ENCODE measurements at places on chromosomes 4 and X.

DNA sequence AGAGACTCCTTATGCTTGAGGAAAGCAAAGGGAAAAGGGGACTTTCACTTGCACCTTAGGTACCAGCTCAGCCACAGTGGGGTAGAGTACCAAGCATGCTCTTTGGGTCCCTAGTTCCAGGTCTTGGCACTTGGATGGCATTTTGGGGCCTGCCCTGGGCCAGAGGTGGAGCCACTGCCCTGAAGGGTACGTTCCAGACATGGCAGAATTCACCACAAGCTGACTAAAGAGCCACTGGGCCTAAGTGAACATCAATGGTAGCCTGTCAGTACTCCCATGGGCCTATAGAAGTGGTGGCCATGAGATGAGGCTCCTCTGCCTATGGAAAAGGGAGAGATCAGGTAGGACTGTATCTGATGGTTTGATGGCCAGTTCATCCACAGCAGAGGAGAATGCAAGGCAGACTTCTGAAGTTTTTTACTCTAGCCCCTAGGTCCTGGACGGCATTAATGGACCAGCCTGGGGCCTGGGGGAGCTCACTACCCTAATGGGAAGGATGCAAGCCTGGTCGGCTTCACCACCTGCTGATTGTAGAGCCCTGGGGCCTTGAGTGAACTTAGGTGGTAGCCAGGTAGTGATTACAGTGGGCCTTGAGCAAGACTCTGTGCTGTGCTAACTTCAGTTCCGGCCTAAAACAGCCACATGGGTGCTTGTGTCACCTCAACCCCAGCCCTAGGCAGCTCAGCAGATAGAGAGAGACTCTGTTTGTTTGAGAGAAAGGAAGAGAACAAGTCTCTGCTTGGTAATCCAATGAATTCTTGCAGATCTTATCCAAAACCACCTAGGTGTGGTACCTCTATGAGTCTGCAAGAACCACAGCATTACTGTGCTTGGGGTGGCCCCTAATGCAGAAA, 19.8 kb upstream of the HSFX4 start:
- DNase-seq, result no peak

- DNase-seq, result no peak
Observed at GRCh38 chr4:17134565-17134964, 236.1 kb upstream of the LDB2 start.

DNA sequence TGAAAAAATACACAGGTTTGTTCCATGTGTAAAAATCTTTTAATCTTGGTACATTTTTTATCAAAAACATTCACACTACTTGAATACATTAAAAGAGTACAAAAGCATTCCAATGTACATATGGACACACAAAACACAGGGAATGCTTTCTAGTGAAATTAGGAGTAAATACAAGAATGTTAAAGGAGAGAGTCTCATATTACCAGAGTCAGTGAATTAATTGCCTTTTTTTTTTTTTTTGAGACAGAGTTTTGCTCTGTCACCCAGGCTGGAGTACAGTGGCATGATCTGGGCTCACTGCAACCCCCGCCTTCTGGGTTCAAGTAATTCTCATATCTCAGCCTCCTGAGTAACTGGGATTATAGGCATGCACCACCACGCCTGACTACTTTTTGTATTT, 17.0 kb downstream of the XIAP start:
- no peak for DNase-seq

DNA sequence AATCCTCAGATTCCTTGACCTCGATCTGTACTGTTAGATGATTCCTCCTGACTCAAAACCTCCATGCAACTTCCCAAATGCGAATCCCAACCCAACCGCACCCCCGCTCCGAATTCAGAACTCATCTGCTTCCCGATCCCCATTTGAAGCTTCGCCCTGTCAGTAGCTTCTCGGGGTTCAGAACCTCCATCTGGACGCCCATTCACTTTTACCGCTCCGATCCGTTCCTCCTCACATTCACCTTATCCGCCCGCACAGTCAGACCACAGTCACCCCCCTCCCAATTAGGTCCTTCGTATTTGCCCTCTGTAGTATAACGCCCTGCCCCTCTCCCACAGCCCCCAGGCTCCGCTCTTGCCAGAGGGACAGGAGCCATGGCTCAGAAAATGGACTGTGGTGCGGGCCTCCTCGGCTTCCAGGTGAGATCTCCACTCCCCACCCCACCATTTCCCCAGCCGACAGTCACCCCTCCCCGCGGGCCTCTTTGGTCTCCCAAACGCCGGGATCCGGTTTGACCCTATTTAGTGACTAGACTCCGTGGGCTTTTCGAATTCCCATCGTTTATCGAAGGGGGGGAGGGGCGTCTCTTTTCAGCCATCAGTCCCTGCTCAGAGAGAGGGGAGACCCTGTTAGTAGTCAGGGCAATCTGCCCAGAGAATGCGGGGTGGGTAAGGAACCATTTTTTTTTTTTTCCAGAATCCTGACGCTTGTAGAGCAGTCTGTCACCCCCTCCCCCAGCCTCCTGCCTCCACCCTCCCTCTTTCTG, 691 bp downstream of the MAGED1 start:
- DNase-seq, result no peak

DNA sequence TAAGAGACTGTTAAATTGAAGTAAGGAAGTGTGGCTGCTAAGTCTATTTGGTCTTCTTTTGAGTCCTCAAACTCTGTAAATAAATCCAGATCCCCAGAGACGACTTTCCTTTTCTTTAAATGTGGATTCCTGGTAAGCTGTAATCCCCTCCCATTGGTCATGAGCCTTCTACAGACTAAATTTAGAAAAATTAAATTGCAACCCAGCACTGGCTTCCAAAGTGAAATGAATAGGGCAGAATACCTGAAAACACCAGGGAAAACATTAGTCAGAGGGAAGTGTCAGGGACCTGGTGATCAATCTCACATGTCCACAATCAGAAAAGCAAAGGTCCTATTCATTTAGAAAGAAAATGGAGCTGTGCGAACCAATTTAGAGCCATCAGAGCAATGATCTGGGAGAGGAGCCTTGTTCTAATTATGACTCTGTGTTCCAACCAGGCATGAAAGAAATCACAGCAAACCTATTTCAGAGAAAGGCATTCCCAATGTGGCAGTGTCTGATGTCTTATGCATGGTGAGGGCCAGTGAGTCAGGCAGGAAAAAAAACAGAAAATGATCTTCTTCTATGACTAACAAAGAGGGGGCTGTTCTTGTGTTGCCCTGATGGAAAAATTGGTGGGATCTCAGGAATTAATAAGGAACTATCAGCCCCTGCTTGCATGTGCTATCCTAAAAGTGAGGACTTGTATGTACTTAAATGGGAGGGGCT, 19.8 kb upstream of the CCDC149 start:
- DNase-seq, result no peak

- DNase-seq, result no peak
Observed at GRCh38 chr4:94621491-94622080, 136.2 kb upstream of the BMPR1B start.

GRCh38 chrX:123271902-123272301, 87.8 kb downstream of the GRIA3 start:
- DNase-seq, result no peak

GRCh38 chrX:15672881-15673280, 8.3 kb upstream of the CLTRN start:
- no peak for DNase-seq

GRCh38 chr4:73776321-73776729, 36.0 kb downstream of the CXCL8 start:
- no peak for DNase-seq

- no peak for DNase-seq
Observed at GRCh38 chr4:5932035-5932568, 39.2 kb upstream of the CRMP1 start.

- DNase-seq, result no peak
Observed at GRCh38 chr4:148203056-148203898, 238.9 kb downstream of the NR3C2 start.

DNA sequence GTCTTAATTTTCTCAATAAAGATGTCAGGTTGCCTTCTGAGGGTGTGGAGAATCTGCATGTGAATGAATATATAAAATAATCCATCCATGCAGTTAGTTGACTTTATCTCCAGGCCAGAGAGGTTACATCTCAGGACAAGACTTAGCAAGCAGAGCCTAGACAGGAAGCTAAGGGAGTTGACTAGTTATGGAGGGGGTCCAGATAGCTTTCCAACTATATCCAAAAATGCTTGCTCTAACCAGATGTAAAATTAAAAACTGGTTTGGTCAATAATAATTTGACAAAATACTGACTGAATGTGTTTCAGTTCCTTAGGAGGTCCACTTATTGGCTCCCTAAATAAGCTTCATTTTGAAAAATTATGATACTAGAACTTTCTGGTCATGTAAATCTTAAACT, 101.4 kb downstream of the PAPSS1 start:
- DNase-seq, result no peak

GRCh38 chrX:107398115-107398514, 51.3 kb upstream of the FRMPD3 start:
- no peak for DNase-seq

- DNase-seq, result no peak
Observed at GRCh38 chr4:48445704-48446103, 37.4 kb upstream of the SLC10A4 start.

- no peak for DNase-seq
Observed at GRCh38 chr4:171834640-171835039, 21.4 kb downstream of the GALNTL6 start.

- DNase-seq, result no peak
Observed at GRCh38 chr4:30245140-30245539, 475.0 kb upstream of the PCDH7 start.

GRCh38 chr4:48538358-48538757, 48.3 kb downstream of the ZAR1 start:
- DNase-seq, result no peak

DNA sequence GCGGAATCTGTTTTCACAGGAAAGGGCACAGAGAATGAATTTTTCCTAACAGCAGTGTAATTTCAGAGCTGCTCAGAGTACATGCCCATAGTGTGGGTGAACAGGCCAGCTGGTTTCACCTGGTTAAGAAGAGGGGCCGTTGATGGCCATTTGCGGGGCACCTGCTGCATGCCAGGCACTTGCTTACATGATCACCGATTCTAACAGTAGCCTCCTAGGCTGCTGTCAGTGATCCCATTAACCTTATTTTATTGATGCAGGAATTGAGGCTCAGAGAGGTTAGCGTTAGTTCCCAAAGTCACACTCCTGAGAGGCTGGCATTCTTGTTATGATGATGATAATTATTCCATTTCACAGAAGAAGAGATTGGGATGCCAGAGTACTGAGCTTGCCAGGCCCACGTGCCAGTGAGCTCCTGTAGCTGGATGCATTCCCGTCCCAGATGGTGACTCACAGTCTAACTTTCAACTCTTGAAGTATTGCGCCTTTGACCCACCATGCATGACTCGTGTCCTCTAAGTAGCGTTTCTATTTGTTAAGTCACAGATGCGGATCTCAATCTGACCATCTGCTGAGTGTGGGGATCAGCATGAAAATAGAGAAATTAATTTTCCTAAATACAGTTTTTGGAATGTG, 76.5 kb downstream of the PSAPL1 start:
- no peak for DNase-seq

- DNase-seq, result no peak
Observed at GRCh38 chr4:171891038-171891437, 77.8 kb downstream of the GALNTL6 start.

DNA sequence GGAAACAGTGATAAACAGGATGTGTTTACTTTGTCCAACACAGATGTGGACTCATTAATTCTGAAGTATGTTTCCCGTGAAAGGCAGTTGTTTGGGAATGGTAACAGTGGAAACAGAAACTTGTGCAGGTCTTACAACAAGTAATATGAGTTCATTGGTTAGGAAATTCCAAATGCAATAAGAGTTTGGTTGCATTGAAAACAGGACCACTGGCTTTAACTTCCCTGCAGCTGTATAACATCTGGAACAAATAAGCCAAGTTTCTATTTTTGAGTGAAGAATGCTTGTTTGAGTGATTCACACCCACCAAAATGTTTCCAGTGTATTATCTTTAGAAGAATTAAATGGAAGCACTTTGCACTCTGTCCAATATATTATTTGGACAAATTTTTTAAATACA, 82.4 kb upstream of the BMP3 start:
- no peak for DNase-seq

- no peak for DNase-seq
Observed at GRCh38 chr4:150072906-150073714, 5.1 kb upstream of the DCLK2 start.

- DNase-seq, result no peak
Observed at GRCh38 chr4:120156120-120156718, 89.6 kb upstream of the MAD2L1 start.

- DNase-seq, result no peak
Observed at GRCh38 chrX:111411557-111411956, 435 bp downstream of the DCX start.

GRCh38 chr4:107018344-107018735, 17.8 kb downstream of the DKK2 start:
- no peak for DNase-seq

GRCh38 chrX:45715748-45716147, 515.1 kb upstream of the DIPK2B start:
- no peak for DNase-seq

- DNase-seq, result no peak
Observed at GRCh38 chr4:157072002-157072401, 3.9 kb upstream of the GLRB start.

- DNase-seq, result no peak
Observed at GRCh38 chr4:85747882-85748491, 273.0 kb downstream of the ARHGAP24 start.

- no peak for DNase-seq
Observed at GRCh38 chr4:109444182-109444844, 10.7 kb downstream of the SEC24B start.

- no peak for DNase-seq
Observed at GRCh38 chrX:19616959-19617358, 101.7 kb upstream of the MAP3K15 start.

- DNase-seq, result no peak
Observed at GRCh38 chr4:185033950-185034349, 15.7 kb downstream of the HELT start.

- no peak for DNase-seq
Observed at GRCh38 chr4:80336582-80336981, 1.1 kb downstream of the CFAP299 start.

- DNase-seq, result no peak
Observed at GRCh38 chrX:48720577-48721250, 24.2 kb downstream of the SUV39H1 start.

- no peak for DNase-seq
Observed at GRCh38 chr4:129839687-129840086, 743.7 kb downstream of the C4orf33 start.

DNA sequence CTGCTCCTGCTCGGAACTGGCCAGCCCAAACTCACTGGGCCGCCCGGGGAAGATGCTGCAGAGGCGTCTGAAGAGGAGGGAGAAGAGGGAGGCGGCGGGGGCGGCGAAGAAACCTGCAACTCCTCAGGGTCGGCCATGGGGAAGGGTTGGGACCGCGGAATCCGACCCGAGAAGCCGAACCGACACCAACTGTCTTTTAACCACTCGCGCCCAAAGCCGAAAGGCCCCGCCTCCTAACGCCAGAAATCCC, at the start of gene C4orf46:
TSS of gene C4orf46 (minus strand) at position 223 of the 250 bp plus-strand sequence. CDS start at position 137, 86 bp downstream.
- DNase-seq, result no peak

- no peak for DNase-seq
Observed at GRCh38 chr4:156963419-156963818, 8.2 kb downstream of the PDGFC start.

Measured in activated gamma-delta T cell (primary cell).